ENCODE measurements at places on chromosomes 12 and 14.

DNA sequence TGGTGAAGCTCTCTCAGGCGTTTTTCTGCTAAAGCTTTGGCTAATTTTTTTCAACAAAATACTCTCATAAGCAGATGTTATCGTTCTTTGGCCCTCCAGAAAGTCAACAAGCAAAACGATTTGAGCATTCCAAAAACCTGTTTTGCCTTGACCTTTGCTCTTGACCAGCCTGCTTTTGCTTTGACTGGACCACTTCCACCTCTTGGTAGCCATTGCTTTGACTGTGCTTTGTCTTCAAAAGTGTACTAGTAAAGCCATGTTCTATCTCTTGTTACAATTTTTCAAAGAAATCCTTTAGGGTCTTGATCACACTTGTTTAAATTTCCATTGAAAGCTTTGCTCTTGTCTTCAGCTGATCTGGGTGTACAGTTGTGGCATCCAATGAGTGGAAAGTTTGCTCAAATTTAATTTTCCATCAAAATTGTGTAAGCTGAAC, 10.7 kb upstream of the ARID4A start:
- no peak for DNase-seq

- no peak for DNase-seq
Observed at GRCh38 chr14:49945448-49946319, 52.8 kb downstream of the ARF6 start.

DNA sequence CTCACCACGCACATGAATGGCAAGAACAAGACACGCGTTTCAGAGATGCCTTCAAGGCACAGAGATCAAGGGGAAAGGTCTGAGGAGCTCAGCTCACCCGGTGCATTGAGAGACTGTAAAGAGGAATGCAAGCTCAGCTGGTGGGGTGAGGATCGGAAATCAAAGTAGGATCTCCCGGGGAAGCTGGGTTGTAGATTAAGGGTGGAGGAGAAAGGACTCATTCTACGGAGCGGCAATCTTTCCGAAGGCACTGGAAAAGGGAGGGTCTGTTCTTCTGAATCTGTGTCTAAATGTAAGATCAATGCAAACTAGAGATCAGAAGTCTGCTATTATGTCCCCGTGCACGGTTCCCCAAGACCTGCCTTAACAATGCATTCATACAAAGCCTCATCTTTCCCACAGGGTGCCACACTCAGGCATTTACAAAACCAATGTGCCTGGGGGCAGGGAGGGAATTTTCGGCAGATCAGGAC, 41.6 kb upstream of the PYGL start:
- no peak for DNase-seq

DNA sequence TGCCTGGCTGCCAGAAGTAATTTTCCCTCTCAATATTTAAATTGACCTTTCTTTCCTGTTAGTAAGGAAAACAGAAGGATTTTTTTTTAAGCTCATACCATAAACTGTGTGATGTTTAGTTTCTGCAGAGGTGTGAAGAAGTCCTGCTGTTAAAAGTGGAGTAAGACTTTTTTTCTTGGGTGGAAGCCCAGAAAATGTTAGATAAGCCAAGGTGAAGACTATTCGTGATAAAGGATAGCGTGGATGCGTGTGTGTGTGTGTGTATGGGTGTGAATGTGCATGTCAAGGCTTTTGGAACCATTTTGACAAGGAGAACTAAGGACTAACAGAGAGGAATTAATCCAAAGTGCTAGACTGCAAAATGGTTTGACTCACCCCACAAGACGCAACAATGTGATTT, 152.9 kb upstream of the SEL1L start:
- DNase-seq: no peak

DNA sequence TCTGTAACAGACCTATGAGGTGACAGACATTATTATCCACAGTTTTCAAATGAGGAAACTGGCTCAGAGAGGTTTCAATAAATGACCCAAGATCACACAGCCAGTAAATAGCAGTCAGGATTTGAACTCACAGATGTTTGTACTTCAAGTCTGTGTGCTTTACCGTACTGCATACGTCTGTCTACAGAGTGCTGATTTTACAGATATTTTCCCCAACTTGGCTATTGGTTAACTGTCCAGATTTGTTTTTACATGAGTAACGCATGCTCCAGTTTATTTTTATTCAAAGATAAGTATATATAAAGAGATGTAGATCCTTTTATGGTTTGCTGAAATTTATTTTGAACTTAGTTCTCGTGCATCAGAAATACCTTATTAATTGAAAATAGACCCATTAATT, 65.7 kb upstream of the SLC38A2 start:
- DNase-seq: no peak

GRCh38 chr12:31342286-31342685, 16.3 kb upstream of the SINHCAF start:
- no peak for DNase-seq

DNA sequence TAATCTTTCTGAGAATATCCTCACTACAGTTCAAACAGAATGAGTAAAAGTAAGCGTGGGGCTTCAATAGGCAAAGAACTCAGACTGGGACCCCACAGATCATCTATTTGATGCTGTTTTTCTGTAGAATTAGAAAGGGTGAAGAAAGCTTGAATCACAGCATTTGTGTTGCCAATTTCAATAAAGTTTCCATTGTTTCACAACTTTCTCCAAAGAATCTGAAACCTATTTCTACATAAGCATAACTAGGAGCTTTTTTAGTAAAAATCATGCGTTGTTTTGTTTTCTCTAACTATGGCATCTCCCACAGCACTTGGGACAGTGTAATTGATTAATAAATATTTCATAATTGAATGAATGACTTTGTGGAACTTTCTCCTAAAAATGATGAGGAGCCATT, 16.7 kb upstream of the NEDD1 start:
- DNase-seq: no peak

GRCh38 chr12:82994117-82994516, 307.4 kb downstream of the TMTC2 start:
- DNase-seq: no peak

DNA sequence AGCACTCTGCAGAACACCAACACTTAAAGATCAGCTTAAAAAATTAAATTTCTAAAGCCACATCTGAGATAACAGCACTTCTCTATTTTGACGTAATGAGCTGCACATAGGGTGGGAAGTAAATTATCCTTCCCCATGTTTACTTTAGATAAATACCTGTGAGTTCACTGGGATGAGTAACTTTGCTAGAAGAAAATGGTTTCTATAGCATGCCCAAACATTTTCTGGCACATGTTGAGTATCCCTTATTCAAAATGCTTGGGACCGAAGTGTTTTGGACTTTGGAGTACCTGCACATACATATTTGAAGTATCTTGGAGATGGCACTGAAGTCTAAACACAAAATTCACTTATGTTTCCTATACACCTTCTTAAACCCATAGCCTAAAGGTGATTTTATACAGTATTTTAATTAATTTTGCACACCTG, 6.6 kb downstream of the SLC38A2 start:
- DNase-seq: no peak

GRCh38 chr14:104295681-104296387, 157.4 kb downstream of the KIF26A start:
- no peak for DNase-seq

DNA sequence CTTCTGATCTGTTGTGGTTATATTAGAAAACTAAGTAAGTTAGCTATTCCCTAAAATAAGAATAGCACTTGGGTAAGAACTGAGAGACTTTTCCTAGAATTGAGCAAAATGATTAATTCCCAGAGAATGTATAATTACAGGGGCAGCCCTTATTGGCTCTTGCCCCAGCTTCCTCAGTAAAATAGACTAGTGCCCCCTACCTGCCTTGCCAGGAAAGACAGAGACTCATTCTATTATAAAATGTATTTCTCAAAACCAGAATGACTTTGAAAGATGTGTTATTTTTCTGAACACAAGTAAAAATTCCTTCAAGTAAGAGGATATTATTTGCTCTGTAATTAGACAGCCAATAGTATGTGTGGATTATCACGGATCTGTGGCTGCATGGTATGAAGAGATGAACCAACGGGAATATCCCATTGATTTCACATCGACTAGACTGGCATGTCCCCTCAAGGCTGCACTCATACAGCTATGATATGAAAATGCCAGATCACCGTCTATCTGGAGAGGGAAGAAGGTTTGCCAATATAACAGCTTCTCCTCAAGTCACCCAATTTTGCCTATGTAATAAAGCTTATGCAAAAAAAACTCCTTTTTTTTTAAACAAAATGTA, 7.4 kb upstream of the GLRX5 start:
- no peak for DNase-seq

- DNase-seq: no peak
Observed at GRCh38 chr12:50006280-50006679, 19.0 kb downstream of the RACGAP1 start.

DNA sequence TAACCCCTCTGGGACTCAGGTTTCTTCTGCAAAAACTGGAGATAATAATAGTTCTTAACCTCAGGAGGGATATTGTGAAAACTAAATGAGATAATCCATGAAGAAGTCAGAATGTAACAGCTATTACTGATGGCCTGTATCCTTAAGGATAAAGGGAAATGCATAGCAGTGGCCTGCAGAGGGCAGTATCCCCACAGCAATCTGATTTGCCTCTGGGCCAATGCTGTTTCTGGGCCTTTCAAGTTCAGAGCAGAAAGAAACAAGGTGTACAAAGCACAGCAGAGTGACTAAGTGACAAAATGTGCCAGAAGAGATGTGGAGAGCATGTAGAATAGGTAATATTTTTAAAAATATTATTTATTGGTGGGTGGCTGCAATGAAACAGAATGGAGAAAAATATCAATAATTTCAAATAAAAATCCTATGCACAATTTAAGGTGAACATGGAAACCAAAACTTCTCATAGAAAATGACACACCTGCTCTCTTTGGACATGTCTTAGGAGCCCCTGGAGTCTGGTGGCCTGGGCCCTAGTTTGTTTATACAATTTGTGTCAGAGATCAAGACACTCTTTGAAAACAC, 90.3 kb downstream of the C12orf75 start:
- DNase-seq: peak; percentile 49

DNA sequence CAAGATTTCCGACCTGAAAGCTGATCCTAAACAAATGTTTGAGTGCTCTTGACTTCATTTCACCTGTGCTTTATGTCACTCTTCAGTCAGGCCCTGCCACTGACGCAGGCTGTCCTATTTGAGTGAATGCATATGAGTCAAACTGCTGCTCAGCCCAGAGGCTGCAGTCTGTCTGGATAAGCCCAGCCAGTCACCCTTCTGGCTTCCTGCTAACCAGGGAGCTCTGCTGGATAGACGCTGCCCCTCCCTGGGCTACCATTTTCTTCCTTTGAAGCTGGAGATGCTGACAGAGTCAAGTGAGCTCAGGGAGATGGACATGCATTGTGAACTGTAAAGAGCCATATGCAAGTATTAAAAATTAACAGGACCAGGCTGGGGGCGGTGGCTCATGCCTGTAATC, 5.1 kb upstream of the TUNAR start:
- DNase-seq: no peak

DNA sequence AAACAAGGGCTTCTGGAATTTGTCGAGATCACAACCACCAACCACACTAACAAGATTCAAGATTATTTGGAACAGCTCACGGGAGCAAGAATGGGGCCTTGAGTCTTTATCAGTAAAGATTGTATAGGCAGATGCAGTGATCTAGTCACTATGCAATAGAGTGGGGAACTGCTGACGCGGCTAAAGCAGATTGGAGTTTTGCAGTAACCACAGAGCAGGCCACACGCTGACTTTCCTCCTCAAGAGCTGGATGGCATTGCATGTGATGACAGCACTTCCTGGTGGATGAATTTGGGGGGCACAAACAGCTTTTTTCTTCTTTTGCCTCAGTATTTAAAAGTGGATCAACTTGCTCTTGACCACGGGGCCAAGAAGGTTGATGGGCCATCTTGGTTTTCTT, 46.0 kb downstream of the KCNK13 start:
- DNase-seq: no peak

GRCh38 chr14:101369194-101369915, 191.9 kb upstream of the DIO3 start:
- no peak for DNase-seq

GRCh38 chr14:58055497-58056010, 96.5 kb downstream of the ARMH4 start:
- no peak for DNase-seq

DNA sequence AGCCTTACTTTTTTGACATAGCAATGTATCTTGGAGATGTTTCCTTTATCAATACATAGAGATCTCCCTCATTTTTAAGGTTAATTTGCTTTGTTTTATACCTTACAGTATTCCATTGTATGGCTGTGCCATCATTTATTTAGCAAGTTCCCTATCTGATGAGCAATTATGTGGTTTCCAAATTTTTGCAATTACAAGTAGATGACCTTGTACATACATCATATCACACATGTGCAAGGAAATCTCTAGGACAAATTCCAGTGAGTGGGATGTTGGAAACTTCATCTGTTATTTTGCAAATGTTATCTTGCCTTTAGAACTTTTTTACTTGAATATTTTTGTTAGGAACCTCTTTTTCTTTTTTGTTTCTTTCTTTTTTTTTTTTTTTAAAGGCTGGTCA, 49.7 kb downstream of the DRAM1 start:
- no peak for DNase-seq

DNA sequence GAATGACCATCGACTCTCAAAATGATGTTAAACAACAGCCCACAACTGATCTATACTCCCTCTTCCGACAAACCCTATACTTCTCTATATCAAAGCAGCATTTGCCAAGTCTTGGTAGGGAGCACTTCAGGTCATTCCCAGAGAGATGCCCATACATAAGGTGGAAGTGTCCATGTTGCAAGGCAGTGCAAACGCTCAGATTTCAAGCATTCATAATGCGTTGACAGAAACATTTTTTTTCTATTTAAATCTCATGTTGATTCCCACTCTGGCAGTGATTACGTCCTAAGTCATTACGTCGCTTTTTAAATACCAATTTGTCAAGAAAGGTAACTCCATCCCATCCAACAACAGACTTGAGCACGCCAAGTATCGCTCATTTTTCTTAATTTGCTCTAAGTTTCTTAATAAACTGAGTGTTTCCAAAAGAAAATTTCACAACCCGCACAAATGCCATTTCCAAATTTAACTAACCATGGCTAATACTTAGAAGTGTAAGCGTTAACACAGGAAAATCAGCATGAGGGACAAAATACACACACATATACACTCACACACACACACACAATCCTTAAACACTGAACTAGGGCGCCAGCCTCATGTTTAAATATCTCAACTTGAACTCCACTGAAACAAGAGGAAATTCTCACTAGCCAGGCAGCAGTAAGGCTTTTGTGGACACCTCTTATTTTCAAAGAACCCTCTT, 1.1 kb downstream of the GXYLT1 start:
- no peak for DNase-seq

- DNase-seq: no peak
Observed at GRCh38 chr12:11508699-11509098, 113.3 kb upstream of the PRB2 start.
